ENCODE measurements at places on chromosomes 6 and 20.

DNA sequence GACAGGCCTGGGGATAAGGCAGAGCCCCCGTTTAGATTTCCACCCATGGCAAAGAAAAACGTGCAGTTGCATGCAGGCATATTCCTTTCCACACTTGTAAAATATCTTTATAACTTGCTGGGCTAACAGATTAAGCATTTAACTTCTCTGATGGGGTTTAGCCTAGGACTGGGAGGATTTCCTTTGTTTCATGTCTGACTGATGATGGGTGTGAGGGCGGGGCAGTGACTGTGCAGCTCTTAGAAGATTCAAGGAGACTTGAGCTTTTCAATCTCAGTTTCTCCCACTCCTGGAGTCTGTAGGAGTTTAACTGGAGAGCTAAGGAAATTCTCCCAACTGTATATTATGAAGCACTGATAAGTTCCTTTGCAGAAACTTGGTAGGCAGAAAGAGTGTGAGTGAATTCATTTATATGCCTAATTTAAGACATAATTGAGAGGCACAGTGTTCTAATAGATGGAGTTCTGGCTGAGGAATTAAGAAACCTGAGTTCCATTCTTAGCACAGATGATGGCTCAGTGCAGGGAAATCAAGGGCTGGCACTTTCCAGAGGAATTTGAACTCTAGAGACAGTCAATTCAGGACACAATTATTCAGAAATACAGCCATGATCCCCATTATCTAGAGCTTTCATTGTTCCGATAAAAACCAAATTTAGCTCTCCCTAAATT, 214.6 kb upstream of the CNR1 start:
- DNase-seq, result no peak

DNA sequence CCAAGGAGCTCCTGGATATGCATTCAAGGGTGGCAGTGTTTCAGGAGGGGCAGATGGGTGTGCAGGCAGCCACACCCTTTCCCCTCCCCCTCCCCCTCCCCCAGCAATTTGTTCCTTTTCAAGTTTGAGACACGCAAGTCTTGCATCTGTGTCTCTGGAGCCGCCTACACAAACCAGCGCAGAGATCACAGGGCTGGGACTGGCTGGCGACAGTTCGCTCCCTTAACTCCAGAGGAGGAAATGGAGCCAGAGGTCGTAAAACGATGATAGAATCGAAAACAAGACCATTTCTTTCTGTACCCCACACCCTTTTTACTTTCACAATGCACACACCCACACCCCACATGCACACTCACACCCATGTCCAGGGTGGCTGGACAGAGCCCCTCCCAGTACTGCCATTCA, 163.1 kb downstream of the LY86 start:
- DNase-seq, result no peak

DNA sequence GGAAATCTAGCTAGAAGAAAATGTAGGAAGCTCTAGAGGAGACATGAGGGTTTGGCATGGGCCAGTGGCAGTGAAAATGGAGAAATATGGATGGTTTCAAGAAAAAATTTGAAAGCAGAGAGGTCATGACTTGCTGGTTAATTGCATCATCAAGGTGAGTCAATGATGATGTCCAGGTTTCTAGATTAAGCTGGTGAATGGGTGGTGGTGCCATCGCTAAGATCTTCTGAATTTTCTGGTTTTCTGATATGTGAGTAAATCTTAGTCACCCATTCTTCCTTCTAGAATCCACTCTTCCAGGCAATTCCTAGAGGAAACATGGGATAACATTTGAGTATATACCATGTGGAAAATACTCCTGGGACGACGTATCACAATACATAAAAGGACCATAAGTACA, 25.0 kb downstream of the SH3BGRL2 start:
- no peak for DNase-seq

GRCh38 chr6:109447878-109448555, 7.5 kb downstream of the SMPD2 start:
- DNase-seq, result no peak

DNA sequence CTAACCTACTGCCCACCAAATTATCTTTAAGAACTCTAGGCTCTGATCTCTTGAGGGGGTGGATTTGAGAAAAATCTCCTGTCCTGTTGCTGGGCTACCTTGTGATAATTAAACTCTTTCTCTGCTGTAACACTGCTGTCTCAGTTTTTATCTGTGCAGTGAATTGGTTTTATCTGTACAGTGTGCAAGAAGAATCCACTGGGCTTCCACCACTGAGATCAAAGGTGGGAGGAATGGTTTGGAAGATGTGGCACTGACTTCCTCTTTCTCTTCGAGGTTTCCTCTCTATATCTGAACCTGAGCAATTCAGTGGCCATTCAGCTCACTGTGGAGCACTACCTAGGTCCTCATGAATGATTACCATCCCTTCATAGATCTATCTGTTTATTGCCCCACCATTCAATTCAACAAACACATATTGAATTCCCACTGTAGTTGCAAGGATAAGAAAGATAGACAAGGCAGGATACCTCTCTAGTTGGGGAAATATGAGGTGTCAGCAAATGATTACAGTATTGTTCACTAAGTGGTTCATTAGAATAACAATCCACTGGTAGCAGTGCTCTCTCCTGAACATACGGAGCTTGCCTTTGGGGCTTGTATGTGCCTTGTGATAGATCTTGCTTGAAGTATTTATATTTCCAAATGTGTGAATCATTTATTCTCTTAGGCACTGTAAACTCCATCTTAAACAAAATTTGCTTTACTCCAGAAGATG, 172.1 kb upstream of the ARG1 start:
- no peak for DNase-seq

- DNase-seq, result no peak
Observed at GRCh38 chr20:37336369-37337207, 9.4 kb upstream of the SRC start.

DNA sequence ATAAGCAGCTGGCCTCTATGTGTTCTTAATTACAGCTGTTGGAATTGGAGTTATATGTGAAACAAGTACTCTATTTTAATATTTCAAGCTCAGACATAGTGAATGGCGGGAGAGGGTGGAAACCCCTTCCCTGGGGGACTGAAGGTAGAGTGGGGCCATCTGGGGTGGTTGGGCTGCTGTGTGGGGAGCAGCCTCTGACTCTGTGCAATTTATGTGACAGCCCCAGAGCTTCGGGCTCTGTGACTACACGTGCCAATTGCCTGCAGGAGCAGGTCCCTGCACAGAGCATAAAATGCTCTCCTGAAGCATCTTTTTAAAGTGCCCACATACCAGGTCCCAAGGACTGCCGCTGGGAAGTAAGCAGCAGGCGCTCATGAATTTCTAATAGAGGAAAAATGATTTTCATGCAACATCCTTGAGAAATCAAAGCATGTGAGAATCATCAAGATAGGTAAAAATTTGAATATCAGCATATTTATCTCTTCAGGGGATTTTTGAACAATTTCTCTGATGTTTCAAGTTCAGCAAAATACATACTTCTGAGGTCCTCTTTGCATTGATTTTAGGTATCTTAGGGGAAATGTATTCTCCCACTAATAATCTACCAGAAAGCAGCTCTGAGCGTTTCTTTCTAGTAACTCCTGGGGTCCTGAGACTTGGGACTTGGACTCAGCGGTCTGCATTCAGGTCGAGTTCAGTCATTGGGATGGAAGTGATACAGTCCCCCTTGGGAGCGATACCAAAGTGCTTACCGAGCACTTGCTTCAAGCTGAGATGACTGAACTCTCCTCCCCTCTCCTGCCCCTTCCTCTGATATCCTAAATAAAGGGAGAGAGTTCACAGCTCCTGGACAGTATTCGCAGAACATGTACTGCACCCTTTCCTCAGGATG, 40.0 kb downstream of the ALDH8A1 start:
- DNase-seq, result no peak

- DNase-seq, result no peak
Observed at GRCh38 chr20:9025643-9026042, 43.2 kb upstream of the PLCB4 start.

DNA sequence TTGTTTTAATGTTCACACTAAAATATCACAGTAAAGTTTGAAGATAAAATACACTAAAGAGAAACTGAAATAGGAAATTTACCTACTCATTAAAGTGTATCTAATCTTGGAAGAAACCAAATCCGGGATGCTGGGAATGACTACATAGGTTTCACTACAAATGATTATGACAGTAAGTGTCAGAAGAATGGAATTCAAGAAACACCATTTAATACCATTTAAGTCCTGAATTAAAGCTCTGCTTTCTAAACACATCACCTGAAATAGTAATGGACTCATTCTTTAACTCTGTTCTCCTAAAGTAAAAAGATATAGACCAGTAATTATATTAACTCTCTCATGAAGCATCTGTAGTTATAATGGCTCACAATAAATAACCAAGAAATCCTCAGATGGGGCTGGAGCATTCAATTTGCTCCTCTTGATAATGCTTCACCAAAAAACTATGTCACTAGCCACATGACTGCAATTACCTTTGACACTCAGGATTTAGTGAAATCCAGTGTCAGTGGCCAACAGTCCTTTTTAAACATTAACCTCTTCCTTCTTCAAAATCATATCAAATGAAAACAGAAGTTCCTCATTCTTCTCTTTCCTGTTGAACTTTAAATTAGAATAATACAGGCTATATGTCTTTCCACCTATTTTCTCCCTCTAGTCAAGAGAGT, 41.4 kb downstream of the MAP7 start:
- no peak for DNase-seq

GRCh38 chr20:11140359-11140758, 466.6 kb upstream of the JAG1 start:
- DNase-seq, result no peak

- no peak for DNase-seq
Observed at GRCh38 chr6:157632821-157633220, 190.2 kb upstream of the SNX9 start.

GRCh38 chr6:56951049-56951831, 3.7 kb upstream of the BEND6 start:
- no peak for DNase-seq

DNA sequence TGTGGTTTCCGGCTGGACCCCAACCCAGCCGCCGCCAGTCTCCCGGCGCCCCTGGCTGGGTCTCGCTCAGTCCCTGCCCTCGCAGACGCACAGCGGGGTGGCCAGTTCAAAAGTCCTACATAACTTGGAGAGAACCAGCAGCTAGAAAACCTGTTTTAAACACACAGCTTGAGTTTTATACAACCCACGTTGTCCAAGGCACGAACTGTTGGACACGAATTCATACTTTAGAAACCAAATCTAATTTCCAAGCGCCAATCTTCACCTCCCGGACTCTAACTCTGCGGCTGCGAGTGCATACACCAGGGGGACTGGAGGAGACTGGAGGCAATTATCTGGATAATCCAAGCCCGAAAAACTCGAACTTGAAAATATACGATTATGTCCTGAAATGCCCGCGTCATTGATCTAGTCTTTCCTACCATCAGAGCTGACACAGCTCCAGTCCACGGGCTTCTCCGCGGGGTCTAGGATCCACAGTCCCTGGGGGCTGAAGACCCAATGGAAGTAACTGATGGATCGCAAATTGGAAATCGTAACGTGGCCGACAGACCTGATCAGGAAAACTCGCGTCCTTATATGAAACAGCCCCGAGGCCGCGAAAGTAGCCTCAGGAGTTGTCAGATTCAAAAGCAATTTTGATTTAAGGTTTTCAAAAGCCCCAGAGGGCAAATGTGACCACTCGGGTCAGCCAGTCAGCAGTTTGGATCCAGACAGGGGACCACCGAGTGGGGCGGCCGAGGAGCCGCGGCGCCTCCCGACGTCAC, 843 bp upstream of the HEY2 start:
- no peak for DNase-seq

DNA sequence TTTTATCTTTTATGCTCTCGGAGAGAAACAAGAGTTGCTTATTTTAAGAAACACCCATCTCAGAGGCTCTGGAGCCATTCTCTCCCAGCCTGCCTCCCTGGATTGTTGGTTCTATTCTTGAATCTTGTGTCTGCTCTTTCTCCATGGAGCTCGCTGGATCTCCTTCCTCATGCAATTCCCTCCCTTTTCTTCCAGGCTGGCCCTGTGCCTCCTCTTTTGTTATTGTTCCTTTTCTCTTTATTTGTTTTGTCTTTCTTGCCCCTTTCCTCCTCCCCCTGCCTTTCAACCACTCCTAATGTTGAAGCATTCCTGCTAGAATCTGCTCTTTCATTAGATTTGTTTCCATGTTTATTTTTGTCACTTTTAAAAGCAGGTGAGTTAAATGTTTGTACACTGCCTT, 76.5 kb downstream of the STMND1 start:
- no peak for DNase-seq

DNA sequence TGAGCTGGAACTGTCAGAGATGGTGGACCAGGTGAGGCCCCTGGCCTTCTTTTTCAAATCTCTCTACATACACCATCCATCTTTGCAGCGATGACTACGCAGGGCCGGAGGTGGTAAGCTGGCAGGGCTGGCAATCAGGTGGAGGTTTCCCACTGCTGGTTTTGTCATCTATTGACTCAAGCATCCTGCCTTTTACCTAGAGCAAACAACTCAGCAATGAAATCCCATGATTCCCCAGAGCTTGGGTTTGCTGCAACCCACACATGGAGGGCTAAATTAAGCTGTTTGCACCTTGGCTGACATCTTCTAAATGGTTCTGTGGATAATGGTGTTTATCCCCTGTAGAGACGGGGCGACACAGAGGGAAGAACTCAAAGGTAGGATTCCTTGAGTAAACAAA, 170.2 kb downstream of the SCP2D1 start:
- DNase-seq, result no peak

- no peak for DNase-seq
Observed at GRCh38 chr6:21420926-21421325, 172.6 kb upstream of the SOX4 start.

DNA sequence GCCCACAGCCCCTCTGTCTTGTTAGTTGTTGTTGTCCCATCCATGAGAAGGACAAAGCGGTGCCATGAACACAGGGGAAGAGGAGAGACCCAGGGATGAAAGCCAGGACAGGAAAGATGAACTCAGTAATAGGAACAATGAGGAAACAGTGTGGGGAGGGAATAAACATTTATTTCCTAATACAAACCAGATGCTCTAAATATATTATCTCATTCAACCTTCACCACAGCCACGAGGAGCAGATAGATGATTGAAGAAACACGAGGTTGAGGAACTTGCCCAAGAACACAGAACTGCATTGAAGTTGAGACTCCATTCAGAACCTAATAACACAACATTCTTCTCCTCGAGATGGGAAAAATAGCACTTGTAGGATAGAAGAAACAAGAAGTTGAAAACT, 53.0 kb upstream of the AIG1 start:
- no peak for DNase-seq

DNA sequence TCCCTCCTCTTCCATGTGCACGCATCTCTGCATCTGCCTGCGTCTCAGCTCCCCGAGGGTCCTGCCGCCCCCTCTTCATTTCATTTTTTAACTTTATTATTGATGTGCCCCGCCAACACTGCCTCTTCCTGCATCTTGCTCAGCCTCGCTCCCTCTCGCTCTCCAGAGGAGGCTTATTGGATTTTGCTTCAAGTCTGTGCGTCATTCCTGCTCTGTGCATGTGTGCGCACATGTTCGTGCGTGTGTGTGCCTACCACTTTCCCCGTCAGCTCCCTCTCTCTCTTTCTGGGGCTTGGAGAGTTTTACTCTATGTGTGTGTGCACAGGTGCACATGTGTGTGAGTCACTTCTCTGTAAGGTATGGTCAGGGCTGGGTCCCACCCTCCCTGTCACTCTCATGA, 71.8 kb upstream of the NNAT start:
- no peak for DNase-seq

Measured in Calu3 (cell line).